Fibroblast of the conjunctiva (primary cell): ENCODE measurements at places on chromosomes 6 and 20.

- no peak for DNase-seq
These were observed 29.4 kb downstream of the TRAF3IP2 start for GRCh38 chr6:111576291-111576690.

GRCh38 chr20:17320456-17320855, 93.6 kb downstream of the PCSK2 start:
- no peak for DNase-seq

- DNase-seq, result no peak
These were observed 45.2 kb downstream of the HLA-G start for GRCh38 chr6:29872791-29873190.

DNA sequence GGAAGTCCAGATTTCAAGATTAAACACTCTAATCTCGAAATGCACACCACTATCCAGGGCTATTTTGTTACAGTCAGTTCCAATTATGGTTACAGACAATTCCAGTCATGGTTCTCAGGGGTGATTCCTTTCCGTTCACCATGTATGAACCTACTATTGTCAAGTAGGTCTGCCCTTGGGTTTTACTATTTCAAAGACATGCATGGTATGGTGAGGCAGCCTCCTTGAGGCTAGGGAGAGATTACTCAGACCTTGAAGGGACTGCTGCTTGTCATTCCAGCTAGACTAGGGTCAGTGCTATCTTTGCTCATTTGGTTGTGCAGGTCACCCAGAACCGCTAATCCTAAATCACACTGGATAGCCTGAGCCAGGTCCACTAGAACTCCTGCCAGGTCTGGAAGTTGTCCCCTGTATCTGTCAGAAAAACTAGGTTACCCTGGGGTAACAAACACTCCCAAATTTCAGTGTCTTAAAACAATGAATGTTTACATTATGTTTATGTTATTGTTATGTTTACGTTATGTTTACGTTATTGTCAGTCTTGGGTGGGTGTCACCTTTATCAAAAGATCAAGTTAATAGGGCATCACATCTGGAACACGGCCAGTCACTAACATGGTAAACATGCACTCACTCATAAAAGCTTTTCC, 41.1 kb upstream of the E2F3 start:
- no peak for DNase-seq

DNA sequence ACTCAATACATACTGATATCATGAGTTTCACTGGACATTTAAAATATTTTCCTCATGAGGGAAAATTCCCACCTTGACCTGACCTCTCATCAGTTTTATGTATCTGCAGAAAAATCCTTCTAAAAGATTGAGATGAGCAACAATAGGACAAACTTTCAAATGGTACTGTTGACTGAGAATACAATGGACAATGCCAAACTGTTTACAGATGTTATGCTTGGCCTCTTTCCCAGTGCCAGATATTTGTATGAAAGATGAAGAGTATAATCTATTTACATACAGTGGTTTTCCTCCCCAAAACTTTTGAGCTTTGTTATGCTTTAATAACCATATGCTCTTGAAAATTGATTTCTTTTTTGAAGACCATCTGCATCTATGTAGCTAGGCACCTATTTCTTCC, 245.1 kb upstream of the RSPO3 start:
- peak; percentile 3 for DNase-seq

DNA sequence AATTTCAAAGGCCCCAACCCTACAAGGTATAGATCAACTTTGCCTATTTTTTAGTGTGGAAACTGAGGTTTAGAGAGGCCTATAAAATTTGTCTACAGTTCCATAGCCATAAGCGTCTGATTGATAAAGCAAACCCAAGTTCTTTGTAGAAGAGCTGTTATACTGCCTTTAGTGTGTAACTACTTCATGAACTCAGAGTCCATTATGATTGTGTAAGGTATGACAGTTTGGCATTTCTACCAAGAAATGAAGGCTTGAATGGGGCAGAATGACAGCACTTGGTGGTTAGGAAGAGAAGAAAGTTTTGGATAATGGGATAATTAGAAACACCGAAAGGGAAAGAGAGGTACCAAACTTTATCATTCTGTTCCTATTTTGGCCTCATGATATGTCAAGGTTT, 38.1 kb downstream of the SMAP1 start:
- DNase-seq, result no peak

- DNase-seq, result no peak
These were observed 135.8 kb upstream of the PRSS16 start for GRCh38 chr6:27111743-27112142.

- no peak for DNase-seq
These were observed 238.2 kb upstream of the NOX3 start for GRCh38 chr6:155693573-155694418.

GRCh38 chr20:38392356-38392755, 42.8 kb downstream of the SNHG17 start:
- no peak for DNase-seq

- no peak for DNase-seq
These were observed 449.4 kb upstream of the PTCHD4 start for GRCh38 chr6:48560408-48560807.

DNA sequence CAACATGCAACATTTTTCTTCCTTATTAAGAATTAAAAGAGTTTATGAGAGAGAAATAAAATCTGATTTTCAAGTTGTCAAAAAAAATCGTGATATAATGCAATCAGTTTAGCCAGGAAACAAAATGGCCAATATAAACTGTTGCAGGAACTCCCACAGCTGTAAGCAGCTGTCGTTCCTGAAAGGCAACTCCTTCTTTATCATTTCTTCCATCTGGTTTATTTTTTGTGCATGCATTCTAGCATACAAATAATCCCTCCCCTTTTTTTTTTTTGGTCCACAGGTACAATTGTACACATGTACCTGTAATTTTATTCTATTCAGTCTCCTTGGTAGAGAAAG, 19.7 kb downstream of the TRAF3IP2 start:
- no peak for DNase-seq

DNA sequence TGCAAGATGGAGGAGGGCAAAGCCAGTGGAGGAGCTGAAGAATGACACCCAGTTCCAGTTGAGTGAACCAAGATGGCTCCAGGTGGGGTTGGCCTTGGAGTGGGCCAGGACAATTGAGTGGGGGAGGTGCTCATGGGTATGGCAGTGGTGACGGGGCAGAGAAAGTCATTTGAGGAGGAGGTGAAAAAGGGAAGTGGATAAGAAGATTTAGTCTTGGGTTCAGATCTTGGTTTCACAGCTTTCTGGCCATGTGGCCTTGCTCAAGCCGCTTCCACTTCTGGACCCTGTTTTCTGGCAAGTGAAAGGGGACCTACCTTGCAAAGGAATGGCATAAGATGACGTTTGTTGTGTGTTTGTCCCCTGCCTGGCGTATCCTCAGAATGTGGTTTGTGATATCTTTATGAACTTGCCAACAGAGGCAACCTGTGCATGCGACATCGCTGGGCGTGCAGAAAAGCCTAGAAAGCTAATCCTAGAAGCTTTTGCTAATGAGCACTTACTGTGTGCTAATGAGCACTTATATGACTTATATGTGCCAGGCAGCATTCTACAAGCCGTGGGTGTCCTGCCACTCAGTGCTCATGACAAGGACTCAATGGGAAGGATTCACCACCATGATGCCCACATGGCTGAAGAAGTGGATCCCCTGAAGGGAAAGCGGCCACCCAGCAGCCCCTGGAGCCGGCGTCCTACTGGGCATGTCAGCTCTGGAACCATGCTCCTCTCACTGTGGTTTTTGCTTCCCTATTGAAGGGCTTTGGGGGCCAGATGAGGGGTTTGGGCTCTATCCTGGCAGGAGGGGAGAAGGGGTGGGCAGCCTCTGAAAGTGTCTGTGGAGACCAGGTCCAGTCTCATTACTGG, 23.6 kb upstream of the STX16 start:
- DNase-seq, result no peak

DNA sequence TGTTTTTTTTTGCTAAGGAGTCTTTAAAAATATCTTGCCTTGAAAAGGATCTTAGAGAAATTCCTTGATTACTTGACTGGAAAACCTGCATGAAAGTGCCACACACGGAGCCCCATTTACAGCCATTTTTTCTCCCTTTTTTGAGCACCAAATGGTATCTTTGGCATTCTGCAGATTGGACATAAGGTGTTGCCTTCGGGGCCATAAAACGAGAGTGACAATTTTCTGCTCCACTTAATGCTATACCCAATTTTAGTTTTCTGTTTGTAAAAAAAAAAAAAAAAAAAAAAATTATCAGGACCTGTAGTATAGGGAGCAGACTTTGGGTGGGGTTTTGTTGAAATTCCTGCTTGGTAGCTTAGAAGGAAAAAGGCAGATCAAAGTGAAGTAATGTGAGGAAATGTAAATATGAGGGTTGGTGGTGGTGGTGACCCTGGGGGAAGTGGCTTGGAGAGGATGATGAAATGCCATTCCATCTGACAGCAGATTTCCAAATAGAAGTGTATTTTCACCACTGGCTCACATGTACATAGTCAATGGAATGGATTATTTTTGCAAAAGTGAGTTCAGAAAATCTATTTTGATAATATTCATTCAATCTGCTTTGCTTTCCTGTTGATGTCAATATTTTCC, 212.1 kb upstream of the SOX4 start:
- DNase-seq, result no peak

GRCh38 chr6:11744753-11745152, 33.9 kb downstream of the ADTRP start:
- DNase-seq, result peak; percentile 14
